ENCODE measurements at places on chromosomes 16 and 17.

DNA sequence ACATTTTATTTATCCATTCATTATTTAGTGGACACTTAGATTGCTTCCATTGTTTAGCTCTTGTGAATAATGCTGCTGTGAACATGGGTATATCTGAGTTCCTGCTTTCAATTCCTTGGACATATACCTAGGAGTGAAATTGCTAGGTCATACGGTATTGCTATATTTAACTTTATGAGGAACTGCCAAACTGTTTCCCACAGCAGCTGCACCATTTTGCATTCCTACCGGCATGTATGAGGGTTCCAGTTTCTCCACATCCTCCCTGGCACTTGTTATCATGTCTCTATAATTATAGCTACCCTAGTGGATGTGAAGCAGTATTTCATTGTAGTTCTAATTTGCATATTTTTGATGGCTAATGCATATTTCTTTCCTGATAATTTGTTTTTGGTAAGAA, 23.7 kb upstream of the DRG2 start:
- no peak for DNase-seq

DNA sequence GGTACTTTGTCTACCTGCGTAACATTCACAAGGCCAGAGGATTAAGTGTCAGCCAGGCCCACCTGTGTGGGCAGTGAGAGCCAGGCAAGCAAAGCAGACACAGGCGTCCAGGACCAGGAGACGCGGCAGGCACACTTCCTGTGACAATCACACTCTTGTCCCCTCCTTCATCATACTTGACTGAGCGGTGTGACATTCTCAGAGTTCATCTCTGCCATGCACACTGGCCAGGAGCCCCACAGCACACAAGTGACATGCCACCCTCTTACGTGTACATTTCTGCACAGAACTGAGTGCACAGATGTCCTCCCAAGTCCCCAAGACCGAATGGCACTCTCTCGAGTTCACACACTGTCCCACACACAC, 8.7 kb downstream of the PPP1R9B start:
- no peak for DNase-seq

- no peak for DNase-seq
These were observed 65.0 kb downstream of the C17orf58 start for GRCh38 chr17:67931227-67931626.

DNA sequence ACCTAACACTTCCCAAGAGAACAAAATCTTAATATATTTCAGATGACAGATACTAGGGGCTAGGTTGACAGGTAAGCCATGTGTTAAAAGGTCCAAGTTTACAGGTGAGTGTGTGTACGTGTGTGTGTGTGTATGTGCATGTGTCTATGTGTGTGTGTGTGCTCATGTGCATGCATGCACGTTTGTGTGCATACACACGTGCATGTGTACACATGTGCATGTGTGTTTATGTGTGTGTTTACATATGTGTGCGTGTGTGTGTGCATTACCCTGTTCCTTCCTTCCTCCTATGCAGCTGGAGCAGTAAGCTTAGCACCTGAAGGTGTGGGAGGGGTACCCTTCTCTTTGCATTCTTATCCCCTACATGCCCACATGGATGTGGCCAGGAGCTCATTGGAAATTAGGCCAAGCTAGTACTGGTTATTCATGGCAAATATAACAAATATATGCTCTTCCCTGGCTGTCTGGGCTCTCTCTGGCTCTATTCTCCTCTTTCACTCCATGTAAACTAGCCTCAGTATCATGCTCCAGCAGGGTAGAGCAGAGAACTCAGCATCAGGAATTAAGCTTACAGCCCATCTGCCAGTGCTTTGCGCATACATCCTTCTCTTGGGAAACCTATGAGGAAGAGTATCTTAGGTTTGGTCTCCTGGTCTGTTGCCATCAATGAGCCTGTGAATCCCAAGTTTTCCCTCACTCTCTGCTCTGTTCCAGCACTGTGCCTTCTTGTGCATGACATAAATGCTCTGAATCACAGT, 258.0 kb upstream of the MYOCD start:
- no peak for DNase-seq

- DNase-seq, result no peak
These were observed 21.7 kb downstream of the ACSF3 start for GRCh38 chr16:89115216-89115861.

DNA sequence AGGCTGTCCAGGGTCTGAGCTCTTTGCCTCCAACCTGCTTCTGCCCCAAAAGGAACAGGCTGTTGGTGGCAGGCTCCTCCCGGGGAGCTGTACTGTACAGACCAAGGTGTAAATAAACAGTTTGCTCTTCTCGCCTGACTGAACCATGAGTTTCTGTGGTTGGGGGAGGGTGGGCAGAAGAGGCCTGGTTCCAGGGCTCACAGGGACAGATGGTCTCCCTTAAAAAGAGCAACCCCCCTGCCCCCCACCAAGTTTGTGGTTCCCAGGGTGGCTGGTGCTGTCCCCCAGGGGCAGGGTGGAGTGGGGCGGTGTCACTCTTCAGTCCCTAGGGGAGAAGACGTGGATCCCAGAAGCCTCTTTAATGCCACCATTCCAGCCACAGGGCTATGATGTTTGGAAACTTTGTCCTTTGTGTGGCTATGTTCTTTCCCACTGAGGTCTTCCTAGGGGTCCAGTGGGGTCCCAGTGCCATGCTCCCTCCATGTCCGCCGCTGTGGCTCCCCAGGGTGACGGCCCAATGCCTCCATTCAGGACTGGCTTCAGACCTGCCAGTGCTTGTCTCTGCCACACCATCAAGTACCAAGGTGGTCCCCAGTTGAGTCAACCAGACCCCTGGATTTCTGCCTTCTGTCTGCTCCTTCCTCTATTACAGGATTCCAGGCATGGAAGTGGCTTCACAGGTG, 146.7 kb downstream of the RAB11FIP4 start:
- DNase-seq, result no peak

- DNase-seq, result no peak
These were observed 171.7 kb downstream of the KATNIP start for GRCh38 chr16:27721531-27722181.

DNA sequence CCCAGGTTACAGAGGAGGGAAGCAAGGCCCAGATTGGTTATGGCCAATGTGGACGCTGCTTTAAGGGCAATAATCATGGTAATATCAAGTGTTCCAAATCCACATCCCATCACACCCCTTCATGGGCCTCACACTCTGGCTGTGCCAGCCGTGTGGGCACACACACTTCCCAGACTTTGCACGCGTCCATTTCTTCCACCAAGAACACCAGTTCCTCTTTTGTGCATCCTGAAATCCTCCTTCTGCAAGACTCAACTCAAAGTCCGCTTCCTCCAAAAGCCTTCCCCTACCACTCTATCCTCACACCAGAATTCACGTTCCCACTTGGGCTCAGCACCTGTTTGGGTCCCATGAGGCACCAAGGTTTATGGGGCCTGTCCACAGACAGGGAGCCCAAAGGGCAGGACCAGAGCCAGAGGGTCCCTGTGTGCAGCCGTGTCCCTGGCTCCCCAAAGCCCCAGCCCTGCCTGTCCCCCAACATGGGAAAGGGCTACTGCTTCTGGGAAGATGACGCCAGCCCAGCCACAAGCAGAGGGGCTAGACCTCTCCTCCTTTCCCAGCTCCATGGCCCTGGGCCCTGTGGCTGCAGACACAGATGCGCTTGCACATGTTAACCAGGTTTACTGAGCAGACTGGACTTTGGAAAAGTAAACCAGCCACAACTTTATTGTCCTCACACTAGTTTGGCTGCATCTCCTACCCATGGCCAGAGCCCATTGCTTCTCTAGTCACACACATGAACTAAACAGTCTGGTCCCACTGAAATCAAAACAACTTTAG, 20.3 kb downstream of the SPNS3 start:
- no peak for DNase-seq

GRCh38 chr17:50206604-50207293, 5.3 kb upstream of the COL1A1 start:
- DNase-seq, result peak; percentile 33

DNA sequence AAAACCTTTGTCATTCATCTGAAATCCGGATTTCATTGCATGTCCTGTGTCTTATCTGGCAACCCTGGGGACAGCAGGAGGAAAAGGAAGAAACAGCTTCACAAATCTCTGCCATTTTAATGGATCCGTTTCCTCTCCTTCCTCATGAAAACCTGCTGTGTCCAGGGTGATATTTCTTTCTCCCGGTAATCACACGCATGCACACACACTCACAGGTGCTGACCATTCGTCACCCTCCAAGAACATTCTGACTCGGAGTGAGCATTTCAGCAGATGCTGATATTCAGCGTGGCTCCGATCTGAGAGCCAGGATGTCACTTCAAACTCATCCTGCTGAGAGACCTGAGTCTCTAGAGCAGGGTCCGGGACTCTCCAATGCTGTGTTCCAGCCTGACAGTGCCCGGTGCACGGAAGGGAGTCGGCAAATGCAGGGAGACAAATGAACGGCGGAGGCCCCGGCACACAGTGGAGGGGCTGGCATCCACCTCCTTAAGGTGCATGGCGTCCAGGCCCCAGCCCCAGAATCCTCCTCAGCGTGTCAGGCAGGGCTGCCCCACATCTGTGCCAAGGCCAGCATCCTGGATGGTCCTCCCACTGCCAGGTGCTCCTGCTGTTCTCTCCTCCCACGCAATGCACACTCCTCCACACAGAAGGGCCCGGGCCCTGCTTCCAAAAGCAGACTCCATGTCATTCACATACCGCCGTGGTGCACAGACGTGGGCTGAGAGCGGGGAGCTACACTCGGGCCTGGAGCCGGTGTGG, 70.7 kb downstream of the RBFOX3 start:
- DNase-seq, result no peak

DNA sequence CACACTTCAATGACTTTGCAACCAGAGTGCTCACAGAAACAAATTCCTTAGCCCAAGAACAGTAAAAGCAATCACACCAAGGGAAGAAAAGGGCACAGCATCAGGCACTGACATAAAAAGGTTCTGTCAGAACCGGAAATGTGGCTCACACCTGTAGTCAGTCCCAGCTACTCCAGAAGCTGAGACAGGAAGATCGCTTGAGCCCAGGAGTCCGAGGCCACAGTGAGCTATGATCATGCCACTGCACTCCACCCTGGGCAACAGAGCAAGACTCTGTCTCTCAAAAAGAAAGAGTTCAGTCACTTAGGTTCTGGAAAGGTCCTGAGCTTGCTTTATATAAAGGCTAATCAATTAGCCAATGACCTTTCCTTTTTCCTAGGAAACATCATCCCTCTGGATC, 22.7 kb downstream of the YWHAE start:
- DNase-seq, result no peak

DNA sequence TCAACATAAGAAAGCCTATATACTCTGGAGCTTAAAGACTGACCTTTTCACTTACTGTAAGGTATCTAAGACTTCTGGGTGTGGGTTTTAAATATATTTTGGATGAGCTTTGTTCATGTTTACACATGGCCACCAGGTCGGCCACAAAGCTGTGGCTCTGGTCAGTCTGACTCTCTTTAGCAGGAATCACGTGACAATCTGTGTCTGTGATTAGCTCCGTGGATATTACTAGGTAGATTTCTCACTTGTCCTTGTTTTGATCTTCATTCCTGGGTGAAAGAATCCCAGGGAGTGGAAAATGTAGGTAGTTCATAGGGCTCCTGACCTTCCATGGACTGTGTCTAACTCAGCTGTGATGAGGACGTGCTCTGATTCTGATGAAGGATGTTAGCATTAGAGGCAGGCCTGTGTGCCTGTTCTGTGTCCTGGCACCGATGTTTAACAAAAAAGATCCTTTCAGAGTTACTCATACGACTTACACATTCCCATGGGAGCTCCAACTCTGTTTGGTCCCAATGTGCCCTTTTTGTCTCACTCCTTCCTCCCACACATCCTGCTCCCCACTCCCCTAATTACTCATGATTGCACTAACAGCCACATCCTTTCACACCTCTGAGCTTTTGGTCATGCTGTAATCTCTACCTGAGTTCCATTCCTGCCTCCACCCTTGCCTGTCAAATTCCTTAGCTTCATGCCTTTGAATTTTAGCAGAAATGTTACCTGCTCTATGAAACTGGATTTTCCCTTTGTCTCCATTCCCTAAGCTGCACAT, 425.1 kb downstream of the MAF start:
- no peak for DNase-seq

DNA sequence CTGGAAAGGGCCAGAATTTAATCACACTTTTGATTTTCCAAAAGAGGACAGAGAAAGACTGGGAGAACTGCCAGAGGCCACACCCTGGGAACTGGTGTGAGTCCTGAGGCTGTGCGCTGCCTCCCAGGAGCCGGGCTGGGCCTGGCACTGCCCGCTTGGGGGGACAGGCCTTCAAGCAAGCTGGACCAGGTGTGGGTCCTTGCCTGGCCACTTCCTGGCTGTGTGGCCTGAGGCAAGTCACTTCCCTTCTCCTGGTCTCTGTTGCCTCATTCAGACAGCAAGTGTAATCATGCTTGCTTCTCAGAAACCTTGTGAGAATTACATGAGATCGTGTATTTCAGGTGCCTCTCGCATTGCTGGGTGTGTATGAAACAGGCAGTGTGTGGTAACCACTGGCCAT, 143.0 kb downstream of the SNX29 start:
- no peak for DNase-seq

GRCh38 chr17:76672270-76672851, 28.8 kb upstream of the ST6GALNAC1 start:
- no peak for DNase-seq

DNA sequence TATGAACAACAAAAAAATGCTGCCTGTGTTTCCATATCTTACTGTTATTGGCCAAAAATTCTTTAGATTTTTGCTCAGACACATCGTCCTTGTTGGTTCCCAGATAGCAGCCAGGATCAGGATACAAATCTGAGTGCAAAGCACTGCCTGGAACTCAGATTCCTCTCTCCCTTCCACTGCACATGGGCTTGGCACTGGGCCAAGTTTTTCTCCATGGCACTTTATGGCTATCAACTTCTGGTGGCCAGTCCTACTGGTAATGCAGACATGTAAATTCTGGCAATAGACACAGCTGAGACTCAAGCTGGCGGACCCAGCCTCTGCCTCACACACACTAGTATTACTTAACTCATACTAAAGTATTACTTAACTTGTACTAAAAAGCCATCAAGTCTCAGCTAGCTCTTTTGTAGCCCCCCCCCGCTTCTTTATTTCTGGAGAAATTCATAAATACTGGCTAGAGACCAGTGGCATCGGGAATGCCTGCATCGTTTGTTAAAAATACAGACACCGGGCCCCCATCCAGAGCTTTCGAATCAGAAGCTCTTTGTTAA, 181.2 kb upstream of the COX10 start:
- DNase-seq, result peak; percentile 31

- no peak for DNase-seq
These were observed 68.8 kb downstream of the SREBF1 start for GRCh38 chr17:17767887-17768418.

- no peak for DNase-seq
These were observed 110.1 kb upstream of the ASIC2 start for GRCh38 chr17:33403194-33403593.

DNA sequence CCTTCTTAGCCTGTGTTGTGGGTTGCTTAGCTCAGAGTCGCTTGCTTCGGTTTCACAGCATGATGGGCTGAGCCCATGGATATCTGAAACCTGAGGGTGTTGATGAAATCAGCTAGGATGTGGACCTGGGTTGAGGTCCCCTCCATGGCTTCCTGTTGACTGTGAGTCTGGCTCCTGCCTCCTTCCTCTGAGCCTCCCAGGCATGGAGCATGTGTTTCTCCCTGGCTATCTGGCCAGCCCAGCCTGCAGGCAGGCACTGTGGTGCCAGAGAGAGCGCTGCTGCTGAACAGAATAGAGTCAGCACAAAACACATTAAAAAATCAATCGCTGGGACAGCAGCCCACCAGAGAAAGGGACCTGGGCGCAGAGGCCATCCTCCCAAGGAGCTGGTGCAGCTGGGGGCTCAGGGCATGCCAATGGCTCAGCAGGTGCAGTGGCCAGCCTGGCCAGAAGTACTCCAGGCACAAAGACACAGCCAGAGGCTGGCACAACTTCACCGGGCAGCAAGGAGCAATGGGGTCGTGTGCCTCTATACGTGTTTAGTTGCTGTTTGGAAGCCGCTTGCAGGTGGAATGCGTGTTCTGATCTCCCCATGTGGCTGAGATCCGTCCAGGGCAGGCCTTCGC, 28.3 kb upstream of the GPRC5C start:
- no peak for DNase-seq

Data from NCI-H1105 treated with DMSO at 0.1 percent for 48 hours (cell line).